ENCODE measurements at places on chromosomes 16 and 17.

- DNase-seq, result no peak
Observed at GRCh38 chr16:31002862-31003341, 7.5 kb downstream of the STX1B start.

DNA sequence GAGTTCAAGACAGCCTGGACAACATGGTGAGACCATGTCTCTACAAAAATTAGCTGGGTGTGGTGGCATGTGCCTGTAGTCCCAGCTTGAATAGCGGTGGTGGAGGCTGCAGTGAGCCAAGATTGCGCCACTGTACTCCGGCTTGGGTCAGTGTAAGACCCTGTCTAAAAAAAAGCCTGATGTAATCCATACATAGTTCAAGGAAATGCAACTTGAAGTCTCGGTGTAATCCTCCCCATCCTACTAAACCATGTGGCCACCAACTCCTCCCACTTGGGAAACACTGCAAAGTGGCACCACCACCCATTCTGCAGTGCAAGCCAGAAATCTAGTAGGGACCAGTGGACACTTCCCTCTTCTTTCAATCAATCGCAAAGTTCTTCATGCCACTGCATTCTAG is 5.4 kb upstream of the KPNB1 start:
- no peak for DNase-seq

GRCh38 chr16:50996830-50997186 is 154.3 kb downstream of the SALL1 start:
- no peak for DNase-seq

DNA sequence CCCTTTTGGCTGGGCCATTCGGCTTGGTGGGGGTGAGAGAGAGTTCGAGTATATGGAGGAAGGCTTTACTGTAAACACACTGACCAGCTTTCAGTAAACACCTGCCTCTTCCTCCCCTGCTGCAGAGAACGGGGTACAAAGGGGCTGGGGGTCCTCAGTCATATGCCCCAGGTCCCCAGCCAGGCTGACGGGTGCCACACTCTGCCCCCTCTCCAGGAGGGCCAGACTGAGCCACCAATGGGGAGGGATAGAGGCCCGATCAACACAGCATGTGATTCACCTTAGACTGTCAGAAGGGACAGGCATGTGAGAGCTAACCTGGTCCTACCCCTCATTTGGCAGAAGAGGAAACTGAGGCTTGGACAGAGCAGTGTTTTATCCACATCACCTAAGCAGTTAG is 13.0 kb downstream of the NHERF1 start:
- no peak for DNase-seq

- no peak for DNase-seq
Observed at GRCh38 chr17:61057257-61057656, 342.4 kb upstream of the TBX2 start.

- DNase-seq, result no peak
Observed at GRCh38 chr16:11586856-11587642, at the start of gene LITAF. Gene LITAF, minus strand, starts transcription at chr16:11586919. Its CDS starts 30,189 bp downstream, at chr16:11556730.

- DNase-seq, result no peak
Observed at GRCh38 chr16:31149332-31149731, 534 bp downstream of the PRSS36 start.

- DNase-seq, result no peak
Observed at GRCh38 chr16:53832896-53833544, 129.1 kb downstream of the FTO start.

DNA sequence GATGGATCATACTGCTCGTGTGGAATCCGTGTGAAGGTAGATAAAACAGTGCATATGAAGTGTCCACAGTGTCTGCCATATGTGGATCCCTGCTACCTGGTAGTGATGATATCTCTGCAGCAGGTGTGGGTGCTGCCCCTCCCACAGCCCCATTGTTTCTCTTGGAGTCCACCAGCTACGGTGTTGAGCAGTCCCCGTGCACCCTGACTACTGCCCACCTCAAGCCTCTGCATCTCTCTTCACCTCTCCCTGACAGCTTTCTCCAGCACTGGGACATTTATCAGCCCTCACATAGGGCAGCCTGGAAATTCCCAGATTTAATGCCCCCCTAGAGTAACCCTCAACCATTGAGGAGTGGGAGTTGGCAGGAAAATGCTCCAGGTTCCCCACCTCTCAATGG is 244.7 kb downstream of the IRF8 start:
- DNase-seq, result no peak

DNA sequence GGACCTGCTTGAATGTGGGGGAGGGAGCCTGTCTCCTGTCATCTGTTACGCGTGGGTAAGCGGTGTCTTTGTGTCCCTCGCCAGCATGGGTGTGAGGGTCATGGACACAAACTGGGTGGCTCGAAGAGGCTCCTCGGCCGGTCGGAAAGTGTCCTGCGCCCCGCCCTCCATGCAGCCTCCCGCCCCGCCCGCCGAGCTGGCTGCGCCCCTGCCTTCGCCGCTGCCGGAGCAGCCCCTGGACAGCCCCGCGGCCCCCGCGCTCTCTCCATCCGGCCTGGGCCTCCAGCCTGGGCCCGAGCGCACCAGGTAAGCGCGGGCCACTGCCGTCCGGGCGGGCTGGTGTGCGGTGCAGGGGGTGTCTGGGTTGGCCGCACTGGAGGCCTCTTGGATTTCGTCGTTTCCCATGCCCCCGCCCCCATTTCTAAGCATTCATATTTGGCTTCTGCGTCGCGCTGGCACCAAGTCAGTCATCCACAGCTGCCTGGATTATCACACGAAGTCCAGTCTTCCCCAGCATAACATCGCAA is 43.8 kb downstream of the ELAC2 start:
- DNase-seq, result no peak

DNA sequence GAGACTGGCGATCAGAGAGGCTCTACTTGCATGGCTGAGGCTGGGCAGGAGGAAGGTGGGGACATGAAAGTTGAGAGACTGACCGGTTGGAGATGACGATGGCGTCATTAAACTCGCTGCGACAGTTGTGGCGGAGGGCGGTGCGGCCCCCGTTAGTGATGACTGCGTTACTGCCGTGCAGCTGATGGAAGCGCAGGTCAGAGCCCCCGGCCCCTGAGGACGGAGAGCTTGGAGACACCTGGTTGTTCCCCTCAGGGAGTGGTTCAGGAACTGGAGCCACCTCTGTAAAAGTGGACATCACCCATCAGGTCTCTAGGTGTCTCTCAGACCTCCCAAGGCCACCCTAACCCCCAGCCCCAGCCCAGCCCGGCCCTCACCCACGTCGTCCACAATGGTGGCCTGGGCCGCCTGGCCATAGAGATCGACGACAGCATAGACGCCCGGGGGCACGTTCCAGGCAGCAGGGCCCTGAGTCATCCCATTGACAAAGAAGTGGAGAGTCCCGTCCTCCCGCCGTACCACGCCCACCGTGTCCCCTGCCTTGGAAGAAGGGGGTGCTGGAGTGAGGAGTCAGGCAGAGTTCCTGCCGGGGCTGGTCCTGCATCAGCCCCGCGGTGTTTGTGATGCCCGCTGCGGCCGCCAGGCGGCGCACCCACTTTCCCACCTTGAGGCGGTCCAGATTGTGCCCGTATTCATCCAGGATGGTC is 5.3 kb downstream of the NEURL4 start:
- peak; percentile 28 for DNase-seq

- no peak for DNase-seq
Observed at GRCh38 chr17:33837281-33837680, 417.8 kb upstream of the CCL2 start.

GRCh38 chr17:40848583-40849235 is 18.3 kb downstream of the KRT12 start:
- DNase-seq, result no peak

GRCh38 chr17:17896746-17897145 is 60.0 kb upstream of the SREBF1 start:
- no peak for DNase-seq

- no peak for DNase-seq
Observed at GRCh38 chr16:68851601-68852000, 8.3 kb downstream of the TANGO6 start.

- no peak for DNase-seq
Observed at GRCh38 chr17:27600471-27600870, 30.5 kb upstream of the LGALS9 start.

- no peak for DNase-seq
Observed at GRCh38 chr17:17952691-17953090, 19.5 kb downstream of the TOM1L2 start.

GRCh38 chr16:11474617-11475291 is 112.0 kb downstream of the LITAF start:
- no peak for DNase-seq

DNA sequence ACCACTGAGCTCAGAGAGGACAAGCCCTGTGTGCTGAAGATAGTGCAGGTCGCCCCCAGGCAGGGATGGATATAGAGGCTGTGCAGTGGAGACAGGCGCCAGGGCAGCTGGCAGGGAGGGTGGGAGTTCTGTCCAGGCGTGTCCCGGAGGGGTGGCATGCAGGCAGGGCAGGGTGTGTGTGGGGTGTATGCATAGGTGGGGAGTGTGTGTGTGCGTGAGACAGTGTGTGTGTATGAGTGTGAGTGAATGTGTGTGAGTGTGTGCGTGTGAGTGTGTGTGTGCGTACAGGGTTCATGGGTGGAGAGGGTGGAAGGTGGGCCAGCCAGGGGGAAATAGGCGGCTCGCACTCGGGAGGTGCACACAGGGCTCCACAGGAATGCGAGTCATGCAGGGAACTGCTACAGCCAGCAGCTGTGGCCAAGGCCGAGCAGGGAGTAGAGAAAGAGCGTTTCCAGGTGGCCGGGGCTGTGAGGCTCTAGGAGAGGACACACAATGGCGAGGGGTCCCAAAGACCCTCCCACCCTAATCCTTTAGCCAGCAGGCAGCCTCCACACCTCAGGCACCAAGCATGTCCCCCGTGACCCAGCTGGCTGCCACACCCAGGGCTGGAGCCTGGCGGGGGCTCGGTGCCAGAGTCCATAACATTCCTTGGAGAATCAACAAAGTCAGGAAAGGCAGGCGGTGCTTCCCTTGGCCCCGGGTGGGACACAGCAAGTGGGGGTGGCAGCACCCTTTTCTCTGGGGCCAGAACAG is 4.6 kb downstream of the PLCD3 start:
- no peak for DNase-seq

DNA sequence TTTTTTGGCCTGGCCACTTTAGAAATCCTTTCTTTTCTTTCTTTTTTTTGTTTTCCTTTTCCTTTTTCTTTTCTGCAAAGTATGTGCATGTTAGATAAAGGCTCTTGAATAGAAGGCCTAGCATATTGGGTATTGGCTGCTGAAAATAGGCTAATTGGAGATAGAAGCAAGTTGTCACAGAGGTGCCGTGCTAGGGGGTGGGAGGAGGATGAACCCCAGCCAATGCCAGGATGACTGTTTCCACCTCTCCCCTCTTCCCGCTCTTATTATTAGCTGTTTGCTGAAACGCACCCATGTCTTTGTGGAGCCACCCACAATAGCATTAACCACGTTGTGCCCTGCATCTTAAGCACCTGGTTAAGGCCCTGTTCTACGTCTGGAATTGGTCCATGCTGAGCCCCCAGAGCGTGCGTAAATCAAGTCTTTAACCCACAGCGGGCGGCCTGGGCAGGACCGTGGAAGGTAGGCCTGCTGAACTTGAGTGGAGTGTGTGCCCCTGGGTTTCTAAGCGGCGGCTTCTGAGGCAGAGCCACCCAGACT is 123.6 kb downstream of the MSI2 start:
- no peak for DNase-seq

DNA sequence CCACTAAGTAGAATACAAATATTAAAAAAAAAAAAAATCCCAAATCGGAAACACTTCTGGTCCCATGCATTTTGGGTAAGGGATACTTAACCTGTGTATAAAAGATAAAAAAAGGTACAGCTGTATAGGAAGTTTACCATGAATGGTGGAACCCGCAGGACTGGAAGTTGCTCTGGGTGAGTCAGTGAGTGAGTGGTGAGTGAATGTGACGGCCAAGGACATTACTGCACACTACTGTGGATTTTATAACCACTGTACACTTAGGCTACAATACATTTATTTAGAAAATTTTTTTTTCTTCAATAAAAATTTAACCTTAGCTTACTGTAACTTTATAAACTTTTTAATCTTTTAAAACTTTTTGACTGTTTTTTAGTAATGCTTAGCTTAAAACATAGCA is 71.3 kb upstream of the BCAR1 start:
- DNase-seq, result no peak

DNA sequence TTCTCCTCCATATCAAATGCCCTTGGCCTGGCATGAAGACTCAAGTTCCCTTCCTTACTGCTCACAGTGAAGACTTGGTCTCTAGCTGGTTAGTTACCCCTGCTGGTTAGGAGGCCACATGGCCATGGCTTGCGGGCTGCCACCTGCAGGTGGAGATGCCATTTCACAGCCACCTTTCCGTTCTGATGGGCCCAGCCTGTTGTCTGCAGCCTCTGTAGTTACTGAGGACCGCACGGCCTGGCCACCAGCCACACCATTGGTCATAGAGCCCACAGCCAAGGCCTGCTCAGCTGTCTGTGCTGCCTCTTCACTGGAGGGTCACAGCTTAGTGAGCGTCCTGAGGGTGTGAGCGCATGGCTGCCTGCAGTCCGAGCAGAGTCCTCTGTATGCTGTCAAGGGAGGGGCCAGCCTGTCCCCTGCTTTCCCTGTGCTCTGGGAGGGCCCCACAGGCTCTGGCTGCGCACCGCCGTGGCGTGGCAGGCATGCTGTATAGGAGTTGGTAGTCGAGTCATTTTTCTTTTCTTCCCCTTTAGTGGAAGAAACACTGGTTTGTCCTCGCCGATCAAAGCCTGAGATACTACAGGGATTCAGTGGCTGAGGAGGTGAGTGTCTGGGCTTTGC is 59.2 kb downstream of the PLD6 start:
- DNase-seq, result no peak

- peak; percentile 50 for DNase-seq
Observed at GRCh38 chr17:57440522-57441269, 184.4 kb downstream of the MSI2 start.

GRCh38 chr16:85661740-85662481 is 26.8 kb downstream of the GINS2 start:
- no peak for DNase-seq

- DNase-seq, result no peak
Observed at GRCh38 chr17:79549141-79549915, 61.5 kb downstream of the RBFOX3 start.
